ENCODE measurements at places on chromosomes 5 and 9.
A peak's percentile ranks its signal among the peaks of the same experiment; 100 is the strongest.

DNA sequence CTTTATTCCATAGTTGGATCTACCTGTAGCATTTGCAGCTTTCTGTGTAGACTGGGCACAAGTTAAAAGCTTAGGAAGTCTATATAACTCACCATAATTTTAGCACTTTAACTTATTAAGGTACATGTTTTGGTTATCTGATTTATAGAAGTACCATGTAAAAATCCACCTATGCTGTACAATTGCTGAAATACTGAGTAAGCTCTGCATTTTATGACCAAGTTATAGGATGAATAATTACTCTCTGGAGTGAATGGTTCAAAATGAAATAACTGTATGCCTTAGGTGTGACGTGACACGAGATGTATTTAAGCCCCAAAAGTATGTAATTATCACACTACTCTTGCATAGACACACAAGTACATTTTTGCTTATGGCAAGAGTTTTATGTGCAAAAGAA, 22.1 kb downstream of the ZSWIM6 start:
- DNase-seq: no peak

DNA sequence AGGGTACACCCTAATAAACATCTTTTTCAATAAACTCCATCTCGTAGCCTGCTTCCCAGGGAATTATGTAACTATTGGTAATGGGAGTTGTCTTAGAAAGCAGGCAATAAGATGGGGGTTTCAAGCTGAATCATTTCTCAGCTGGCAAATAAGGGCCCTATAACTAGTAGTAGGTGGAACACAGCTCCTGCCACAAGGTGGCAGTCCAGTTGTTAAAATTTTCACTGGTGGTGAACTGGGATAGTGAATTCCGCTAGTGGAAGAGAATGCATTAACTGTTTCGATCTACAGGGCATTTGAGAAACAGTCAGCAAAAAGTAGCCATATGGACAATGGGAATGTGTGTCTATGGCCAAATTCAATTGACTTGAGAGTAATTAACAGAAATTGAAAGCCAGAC, 27.7 kb downstream of the PCDHB15 start:
- DNase-seq: peak; percentile 2

GRCh38 chr9:112846528-112847488, 43.9 kb downstream of the SLC46A2 start:
- peak; percentile 57 for DNase-seq

- DNase-seq: no peak
These were observed 368.1 kb downstream of the DTWD2 start for GRCh38 chr5:118620233-118620632.

- peak; percentile 13 for DNase-seq
These were observed 58.4 kb downstream of the OR2K2 start for GRCh38 chr9:111271481-111272080.

- no peak for DNase-seq
These were observed 76.6 kb downstream of the F2RL2 start for GRCh38 chr5:76546497-76547102.

GRCh38 chr5:126544087-126544740, 50.8 kb downstream of the ALDH7A1 start:
- DNase-seq: peak; percentile 35

DNA sequence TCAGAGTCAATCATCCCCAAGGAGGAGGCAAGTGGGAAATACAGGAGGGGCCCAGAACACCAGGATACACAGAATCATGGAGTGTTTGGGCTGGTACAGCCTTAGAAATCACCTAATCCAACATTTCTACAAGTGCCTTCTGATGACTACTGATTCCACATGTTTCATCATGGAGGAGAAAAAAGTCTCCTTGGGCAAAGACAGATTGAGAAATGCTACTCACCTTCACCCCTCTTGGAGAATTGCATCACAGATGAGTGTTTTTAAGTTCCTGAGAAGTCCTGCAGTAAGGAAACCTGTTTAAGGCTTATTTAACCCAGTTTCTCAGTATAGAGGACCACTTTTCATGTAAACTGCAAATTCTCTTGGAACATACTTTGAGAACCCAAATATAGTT, 2.2 kb upstream of the SLIT3 start:
- DNase-seq: no peak
